ENCODE measurements at places on chromosomes 6 and 20.

GRCh38 chr6:44925100-44925739, 402.9 kb upstream of the RUNX2 start:
- no peak for DNase-seq

- no peak for DNase-seq
Measured at GRCh38 chr6:42352856-42353564, 98.7 kb downstream of the TRERF1 start.

DNA sequence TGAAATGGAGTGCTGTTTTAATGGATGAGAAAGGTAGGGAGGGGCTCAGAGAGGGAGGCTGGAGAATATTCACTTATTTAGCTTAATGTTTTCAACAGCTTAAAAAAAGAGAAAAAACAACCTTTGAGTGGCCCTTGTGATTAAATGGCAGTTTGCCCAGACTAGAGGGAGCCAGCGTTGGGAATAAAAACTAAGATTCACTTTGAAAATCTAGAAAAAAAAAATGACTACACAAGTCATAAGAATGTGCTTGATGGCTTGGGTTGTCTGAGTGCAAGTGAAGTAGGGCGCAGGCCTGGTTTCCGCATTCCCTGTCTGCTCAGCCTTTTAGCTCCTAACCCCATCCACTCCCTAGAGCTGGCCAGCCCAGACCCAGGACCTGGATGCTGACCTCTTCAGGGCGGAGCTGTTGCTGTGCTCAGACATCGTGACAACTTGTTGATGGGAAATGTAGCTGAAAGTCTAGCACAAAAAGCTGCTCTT, 28.9 kb downstream of the UTRN start:
- DNase-seq = no peak

GRCh38 chr6:121442576-121442975, 7.1 kb downstream of the GJA1 start:
- no peak for DNase-seq

GRCh38 chr6:48486876-48487275, 375.9 kb upstream of the PTCHD4 start:
- DNase-seq = no peak

Measured in thymus (tissue), 14 donors.